Stimulated activated CD4-positive, alpha-beta T cell treated with anti-CD3 and anti-CD28 coated beads, Interleukin-15, amount 100 ng/mL, for 48 hours (primary cell): ENCODE measurements at places on chromosomes 6 and 20.

GRCh38 chr20:38197619-38198018, 32.5 kb upstream of the TGM2 start:
- DNase-seq = no peak

GRCh38 chr6:15751721-15752350, 89.0 kb upstream of the DTNBP1 start:
- no peak for DNase-seq

DNA sequence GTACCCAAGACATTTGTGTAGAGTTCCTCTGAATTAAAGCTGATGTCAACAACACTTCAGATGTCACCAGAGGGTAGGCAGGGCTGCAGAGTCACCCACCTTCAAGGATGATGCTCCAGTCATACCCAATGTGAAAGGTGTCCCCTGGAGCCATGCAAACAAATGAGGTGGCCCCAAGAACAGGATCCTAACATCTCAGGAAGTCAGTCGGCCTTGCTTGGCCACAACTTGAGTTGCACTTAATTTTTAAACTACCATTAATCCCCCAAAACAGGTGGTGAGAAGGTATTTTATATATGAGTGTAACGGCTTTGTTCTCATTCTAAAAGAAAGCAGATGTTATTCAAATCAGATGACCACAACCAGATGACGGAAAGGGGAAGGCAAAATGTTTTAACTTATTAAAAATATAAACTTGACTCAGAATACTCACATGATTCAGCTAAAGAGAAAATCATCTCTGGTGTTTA, 21.1 kb upstream of the SERPINB1 start:
- no peak for DNase-seq

- DNase-seq = no peak
Observed at GRCh38 chr6:81614292-81614691, 138.2 kb downstream of the TENT5A start.

DNA sequence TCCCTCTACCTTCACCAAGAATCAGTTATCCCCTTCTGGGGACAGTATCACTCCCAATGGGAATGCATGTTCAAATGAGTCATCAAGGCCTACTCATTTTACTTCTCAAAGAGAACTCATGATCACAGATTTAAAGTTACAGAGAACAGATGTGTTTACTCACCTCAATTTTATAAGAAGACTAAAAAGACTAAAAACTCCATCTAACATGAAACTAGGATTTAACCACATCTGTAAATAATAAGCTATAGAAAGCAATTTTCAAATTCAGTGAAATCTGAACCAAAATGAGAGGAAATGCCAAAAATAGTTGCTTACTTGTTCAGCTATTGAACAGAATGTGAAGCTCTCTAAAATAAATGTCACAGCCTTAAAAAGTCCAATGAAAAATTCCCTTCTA, 300.1 kb upstream of the KCNQ5 start:
- DNase-seq = no peak

DNA sequence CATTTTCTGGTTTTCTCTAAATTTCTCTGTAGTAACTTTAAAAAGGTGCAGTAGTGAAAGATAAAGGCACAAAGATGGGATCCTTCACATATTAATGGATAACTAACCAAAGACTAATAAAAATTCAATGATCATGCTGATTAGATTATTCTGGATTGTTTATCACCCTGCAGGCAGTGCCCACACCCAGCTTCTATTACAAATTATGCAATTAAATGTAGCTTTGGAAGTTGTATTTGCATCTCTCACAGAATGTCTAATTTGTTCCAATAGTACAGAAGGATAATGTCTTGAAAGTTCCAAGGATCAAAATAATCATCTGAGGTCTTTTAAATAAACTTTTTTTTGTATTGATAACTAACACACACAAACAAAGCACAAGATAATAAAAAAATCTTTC, 837.6 kb downstream of the HACE1 start:
- DNase-seq = no peak

DNA sequence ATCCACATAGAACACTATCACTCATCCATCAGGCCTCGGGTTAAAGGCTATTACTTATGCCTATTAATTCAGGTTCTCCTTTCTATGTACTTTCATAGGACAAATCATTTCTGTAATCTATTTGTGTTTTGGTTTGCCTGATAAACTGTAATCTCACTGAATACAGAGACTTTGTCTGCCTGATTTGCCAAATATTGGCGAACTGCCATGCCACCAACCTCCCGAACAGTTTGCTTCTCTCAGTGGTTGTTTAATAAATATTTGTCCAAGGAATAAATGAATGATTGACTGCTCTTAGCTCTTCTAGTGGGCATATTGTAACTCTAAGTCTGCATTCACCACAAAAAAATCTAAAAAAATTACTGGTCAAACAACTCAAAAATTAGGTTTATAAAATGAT, 170.1 kb upstream of the ZFP64 start:
- no peak for DNase-seq

DNA sequence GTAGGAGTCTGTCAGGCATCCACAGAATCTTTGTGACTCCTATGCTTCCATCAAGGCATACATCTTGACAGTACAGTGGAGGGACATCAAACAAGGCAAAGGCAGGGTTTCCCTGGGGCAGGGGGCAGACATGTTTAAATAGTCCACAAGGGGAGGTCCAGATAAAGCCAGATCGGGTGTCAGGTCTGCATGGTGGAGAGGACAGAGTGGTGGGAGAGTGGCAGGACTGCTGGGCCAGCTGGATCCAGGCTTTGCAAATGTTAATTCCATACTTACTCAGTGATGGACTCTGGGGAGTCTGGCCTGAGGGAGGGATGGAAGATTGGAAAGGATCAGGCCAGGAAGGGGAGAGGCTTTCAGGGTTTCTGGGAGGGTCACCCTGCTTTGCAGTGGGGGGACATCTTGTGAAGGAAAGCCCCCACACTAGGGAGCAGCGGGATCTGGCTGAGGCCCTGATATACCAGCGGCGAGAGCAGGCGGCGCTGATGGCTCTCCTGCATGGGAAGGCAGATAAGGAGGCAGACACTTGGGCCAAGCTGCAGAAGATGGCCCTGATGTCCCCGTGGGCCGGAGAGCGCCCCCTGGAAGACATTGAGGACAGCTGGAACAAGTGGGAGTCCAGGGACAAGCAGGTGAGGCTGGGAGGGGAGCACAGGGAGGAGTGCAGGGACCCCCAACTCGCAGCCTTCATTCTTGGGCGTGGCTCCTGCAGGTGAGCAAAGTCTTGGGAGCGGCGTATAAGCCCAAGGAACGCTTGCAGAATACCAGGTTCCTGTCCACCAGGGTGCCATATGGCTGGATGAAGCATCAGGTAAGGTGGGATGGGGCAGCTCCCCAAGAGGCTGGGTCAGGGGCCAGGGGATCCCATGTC, 44.6 kb downstream of the SUN5 start:
- DNase-seq = no peak

DNA sequence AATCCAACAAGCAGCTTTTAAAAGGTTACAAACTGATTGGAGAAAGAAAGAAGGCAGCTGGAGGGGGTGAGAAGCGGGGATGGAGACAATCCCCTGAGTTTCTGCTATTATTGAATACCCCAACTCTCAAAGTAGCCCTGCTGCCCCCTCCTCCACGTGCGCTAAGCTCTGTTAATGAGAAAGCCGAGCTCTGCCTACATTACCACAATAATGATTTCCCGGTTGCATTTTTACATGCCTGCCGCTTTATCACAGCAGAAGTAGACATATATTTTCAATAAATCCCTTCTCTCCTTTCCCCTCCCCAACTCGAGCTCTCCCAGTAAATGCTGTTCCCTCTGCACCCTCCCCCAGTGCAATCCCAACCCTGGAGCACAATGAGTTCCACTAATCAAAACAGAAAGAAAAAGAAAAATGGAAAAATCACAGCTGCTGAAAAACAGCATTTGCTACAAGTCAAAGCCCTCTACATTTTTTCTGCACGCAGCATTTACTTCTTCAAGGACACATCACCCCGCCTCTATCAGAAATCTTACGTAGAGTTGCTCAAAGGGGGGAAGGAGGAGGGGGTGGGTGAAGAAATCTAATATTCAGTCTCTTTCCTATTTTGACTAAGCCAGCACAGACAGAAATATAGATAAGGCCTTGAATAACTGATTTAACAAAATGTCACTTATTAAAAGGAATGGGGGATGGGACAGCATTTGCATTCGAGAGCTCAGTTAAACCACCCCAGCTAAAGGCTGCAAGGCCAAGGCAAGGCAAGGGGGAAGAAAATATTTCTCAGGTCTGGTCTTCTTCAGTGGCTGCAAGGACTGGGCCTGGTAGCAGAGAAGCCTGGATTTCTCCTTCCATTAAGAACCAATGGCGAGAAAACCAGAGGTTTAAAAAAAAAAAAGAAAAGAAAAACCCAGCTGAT, 10.7 kb downstream of the TRERF1 start:
- no peak for DNase-seq

DNA sequence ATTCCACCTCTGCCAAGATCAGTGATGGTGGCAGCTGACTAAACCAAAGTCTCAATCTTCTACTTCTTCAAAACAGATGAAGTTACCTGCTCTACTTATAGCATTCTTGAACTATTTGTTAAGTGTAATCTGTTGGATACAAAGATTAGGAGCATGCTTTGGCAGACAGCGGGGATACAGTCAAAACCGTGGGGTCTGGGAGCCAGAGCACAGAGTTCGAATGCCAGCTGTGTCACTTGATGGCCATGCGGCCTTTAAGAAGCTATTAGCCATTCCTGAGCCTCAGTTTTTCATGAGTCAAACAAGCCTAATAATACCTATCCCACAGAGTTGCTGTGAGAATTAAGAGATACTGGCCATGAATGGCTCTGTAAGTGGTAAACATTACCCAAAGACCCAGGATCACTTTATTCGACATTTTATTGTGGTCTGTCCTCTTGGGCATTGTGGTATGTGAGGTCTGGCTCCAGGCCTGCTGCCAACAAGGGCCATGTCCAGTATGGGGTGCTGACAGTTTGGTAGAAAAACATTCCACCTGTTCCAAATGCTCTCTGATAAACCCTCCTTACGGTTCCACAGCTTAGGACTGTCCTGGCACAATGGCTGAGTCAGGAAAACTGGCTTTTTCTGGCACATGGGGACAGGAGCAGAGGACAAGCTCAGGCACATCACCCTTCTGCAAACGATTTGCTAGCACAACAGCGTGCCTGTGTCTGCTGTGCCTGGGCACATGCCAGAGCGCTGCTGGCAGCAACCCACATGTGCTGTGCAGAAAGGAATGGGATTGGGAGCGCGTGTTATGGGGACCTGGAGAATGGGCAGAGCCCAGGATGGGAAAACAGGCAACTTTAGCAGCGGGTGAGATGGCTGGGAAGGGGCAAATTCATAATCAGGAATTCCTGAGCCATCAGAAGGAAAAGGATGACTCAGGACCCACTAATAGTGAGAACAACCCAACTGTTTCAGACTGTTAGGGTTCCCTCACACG, 15.7 kb upstream of the FAM83C start:
- no peak for DNase-seq

- DNase-seq = no peak
Observed at GRCh38 chr6:116267836-116268588, 11.7 kb downstream of the TSPYL1 start.

DNA sequence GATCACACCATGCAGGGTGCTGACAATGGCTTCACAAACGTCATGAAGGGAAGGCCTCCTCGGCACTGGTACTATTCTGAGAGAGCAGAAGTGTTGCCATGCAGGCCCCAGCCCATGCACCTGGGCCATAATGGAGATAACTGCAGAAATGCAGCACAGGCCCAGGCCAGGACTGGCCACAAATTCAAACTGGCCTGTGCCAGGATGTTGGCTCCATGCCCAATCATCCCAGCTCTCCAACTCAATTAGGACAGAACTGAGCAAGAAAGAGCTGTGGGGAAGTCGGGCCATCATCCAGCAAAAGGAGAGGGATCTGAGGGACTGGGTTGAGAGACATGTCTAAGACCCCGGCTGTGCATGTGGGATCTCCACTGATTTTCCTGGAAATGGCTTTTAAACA, 48.9 kb upstream of the SYNDIG1 start:
- DNase-seq = no peak

DNA sequence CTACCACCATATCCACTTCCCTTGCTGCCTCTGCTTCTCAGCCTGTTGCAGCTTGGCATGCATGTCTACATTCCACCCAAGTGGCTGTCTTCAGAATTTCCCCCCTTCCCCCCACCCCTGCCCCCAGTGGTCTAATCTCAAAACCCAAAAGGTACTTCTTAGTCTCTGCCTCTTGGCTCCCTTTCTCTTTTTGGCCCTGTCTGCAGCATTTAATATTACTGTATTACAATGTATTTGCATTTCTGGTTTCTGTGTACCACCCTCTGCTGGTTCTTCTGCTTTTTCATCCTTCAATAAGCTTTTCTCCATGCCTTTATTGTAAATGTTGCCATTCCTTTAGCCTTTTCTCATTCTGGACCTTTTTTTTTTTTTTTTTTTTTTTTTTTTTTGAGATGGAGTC, 43.0 kb downstream of the RPRD1B start:
- no peak for DNase-seq

DNA sequence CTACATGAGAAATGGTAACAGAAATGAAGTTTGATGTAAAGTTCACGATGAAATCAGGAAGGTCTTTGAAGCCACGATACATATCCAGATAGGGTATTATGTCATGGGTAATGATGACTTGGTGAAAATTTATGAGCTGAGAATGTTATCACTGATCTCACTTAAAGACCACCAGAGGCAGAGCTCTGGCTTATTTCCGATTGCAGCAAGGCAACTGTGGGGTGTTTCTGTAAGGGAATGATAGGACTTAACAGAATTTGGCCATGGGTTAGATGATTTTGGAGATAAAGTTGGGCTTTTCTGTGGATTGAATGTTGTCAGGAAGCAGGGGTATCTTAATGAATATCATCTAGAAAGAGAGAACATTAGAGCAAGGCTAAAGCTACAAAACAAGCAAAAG, 508.4 kb downstream of the HDGFL1 start:
- DNase-seq = no peak

- DNase-seq = no peak
Observed at GRCh38 chr20:63361519-63362435, 628 bp upstream of the CHRNA4 start.

DNA sequence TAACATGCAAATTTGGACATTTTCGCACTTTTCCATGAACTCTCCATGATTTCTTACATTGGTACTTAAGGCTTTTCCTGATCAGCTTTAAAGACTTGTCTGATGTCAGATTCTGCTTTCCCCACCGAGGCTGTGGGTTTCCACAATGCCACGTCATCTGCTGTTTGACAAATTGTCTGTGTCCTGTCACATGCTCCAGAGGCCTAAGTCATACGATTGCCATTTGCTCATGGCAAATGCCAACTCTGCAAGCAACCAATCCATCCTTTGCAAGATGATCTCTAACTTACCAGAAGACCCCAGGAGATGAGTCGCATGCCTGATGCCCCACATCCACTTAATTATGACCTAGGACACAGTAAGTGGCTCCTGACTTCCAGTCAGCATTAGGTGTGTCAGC, 556.5 kb downstream of the BMP2 start:
- no peak for DNase-seq
